ENCODE measurements at places on chromosomes 2 and 18.

DNA sequence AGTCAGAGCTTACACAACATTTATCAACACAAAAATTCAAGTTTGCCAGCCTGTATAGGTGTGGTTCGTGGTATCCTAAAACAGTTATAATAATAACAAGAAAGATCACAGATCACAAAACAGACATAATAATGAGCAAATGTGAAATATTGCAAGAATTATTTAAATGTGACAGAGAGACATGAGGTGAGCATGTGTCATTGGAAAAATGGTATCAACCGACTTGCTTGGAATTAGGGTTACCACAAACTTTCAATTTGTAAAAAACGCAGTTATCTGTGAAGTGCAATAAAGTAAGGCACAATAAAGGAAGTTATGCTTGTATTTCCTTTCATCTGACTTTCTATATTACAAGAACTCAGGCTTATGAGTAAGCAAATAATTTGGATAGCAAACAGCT is 116.8 kb downstream of the IKZF2 start:
- no peak for DNase-seq

DNA sequence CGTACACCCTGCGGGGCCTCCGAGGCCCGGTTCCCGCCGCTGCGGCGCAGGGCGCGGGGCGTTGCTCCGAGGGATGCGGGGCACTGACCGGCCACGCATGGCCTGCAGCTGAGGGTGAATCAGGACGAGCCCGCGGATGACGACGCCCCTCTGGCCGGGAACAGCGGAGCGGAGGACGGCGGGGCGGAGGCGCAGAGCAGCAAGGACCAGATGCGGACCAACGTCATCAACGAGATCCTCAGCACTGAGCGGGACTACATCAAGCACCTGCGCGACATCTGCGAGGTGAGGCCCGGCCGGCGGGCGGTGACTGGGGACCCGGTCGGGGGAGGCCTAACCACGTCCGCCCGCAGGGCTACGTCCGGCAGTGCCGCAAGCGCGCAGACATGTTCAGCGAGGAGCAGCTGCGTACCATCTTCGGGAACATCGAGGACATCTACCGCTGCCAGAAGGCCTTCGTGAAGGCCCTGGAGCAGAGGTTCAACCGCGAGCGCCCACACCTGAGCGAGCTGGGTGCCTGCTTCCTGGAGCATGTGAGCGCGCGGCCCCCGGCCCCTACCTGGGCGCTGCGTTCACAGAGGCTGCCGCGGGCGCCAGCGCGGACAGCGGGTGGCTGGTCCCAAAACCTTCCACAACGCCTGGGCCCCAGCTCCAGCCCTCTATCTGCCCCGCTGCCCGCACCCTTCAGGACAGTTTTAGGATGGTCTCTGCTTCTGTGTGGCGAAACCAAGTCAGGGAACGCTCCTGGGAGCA is 53.2 kb downstream of the FAM168B start:
- no peak for DNase-seq

- no peak for DNase-seq
These were observed 68.6 kb downstream of the ZC3H6 start for GRCh38 chr2:112343827-112344585.

GRCh38 chr2:17752892-17753802 is 463 bp downstream of the SMC6 start:
- peak; percentile 28 for DNase-seq

GRCh38 chr2:196177124-196177523 is 5.7 kb upstream of the STK17B start:
- no peak for DNase-seq

DNA sequence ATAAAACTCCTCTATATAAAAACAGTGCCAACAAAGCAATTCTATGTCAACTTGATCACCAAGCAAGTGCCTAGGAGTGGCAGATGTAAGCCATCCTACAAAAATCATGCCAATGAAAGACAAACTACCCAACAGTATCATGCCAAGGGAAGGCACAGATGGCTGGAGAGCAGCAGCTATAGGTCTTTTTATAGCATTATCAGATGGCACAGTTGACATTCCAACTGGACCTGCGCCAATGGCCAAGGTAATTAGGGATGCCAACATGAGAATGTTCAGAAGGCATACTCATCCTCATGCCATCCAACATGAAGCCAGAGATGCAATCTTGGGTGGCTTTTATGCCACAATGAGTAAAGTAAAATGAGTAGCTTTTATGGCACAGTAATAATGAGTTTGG is 237.3 kb downstream of the OTX1 start:
- no peak for DNase-seq

DNA sequence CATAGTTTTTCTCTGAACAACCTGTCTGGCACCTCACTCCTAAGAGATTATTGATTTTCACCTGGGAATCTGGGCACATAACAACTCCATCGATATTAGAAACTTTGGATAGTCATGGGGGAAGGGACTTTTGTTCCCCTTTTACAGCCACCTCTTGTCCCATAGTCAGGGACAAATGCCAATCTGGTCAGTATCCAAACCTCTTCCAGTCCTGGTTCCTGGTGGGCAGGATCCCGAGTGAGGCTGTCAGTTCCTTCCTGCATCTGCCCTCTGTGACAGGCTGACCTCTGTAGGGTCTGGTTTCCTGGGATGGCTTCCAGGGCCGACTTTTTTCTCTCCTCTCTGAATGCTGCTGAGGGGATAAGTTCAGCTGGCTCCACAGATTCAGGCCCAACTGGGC is 11.0 kb downstream of the KIF5C start:
- no peak for DNase-seq

GRCh38 chr2:149661844-149662243 is 74.3 kb upstream of the MMADHC start:
- peak; percentile 76 for DNase-seq

DNA sequence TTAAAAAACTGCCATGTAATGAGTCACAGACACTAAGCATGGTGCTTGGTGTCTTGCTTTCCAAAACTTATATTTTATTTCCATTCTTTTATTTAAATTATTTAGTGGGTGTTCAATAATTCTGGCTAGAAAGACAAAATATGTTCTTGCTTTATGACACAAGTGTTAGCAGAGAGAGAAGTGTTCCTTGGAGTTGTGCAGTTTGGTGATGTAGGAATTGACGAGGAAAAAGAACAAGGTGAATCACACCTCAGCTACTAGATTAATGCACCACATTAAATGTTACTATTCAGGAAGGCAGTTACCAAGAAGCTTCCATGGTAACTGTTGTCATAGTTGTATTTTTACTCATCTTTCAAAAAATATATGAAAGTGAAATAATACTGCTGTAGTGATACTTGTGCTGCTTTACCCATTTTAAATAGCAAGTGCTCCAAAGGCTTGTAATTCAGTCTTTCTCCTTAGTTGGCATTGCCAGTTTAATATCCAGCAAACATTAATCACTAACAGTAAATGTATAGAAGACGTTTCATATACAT is 28.3 kb downstream of the ADAM23 start:
- DNase-seq = no peak

GRCh38 chr2:32925283-32925815 is 21.4 kb upstream of the LTBP1 start:
- DNase-seq = no peak

GRCh38 chr2:43794956-43795355 is 21.1 kb downstream of the DYNC2LI1 start:
- no peak for DNase-seq

DNA sequence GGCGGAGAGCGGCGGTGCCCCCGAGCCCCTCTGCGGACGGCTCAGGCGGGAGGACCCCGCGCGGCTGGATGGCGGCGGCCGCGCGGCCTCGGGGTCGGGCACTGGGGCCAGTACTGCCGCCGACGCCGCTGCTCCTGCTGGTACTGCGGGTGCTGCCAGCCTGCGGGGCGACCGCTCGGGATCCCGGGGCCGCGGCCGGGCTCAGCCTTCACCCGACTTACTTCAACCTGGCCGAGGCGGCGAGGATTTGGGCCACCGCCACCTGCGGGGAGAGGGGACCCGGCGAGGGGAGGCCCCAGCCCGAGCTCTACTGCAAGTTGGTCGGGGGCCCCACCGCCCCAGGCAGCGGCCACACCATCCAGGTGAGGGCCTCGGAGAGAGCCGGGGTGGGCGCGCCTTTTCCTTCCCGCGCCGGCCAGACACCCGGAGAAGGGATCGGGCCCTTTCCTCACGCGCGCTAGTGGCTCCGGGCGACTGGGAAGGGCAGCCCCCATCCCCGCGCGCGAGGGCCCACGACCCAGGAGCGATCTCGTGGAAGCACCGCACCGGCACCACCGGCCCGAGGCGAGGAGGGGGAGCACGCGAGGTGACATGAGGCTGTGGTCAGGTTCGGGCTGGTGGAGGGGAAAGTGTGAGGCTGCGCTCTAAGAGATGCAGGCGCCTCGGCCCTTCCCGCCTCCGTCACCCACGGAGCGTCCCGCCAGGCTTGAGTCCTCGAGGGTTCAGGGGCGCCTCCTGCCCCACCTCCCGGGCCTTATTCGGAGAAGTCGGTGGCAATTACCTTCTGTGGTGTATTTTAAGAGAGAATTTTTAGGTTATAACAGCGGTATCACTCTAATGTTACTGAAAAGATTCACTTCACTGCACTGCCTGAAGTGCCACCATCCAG is 607 bp downstream of the LAMA3 start:
- DNase-seq = no peak

GRCh38 chr2:54052825-54053718 is 62.3 kb upstream of the ACYP2 start:
- DNase-seq = peak; percentile 38

GRCh38 chr2:8364668-8365067 is 317.2 kb upstream of the ID2 start:
- DNase-seq = no peak

DNA sequence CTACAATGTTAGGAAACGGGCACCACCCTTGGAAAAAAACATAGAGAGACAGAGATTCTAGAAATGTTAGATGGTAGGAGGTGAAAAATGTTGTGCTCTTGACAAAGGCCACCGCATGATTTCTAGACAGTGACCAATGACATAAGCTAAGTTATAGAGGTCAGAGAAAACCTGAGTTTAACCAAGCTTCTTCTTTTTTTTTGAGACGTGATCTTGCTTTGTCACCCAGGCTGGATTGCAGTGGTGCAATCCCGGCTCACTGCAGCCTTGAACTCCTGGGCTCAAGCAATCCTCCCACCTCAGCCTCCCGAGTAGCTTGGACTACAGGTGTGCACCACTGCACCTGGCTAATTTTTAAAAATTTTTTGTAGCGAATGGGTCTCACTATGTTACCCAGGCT is 13.0 kb downstream of the FER1L5 start:
- no peak for DNase-seq

- no peak for DNase-seq
These were observed 8.6 kb downstream of the MREG start for GRCh38 chr2:216004697-216005283.

GRCh38 chr18:48318436-48318835 is 90.7 kb downstream of the ZBTB7C start:
- no peak for DNase-seq

DNA sequence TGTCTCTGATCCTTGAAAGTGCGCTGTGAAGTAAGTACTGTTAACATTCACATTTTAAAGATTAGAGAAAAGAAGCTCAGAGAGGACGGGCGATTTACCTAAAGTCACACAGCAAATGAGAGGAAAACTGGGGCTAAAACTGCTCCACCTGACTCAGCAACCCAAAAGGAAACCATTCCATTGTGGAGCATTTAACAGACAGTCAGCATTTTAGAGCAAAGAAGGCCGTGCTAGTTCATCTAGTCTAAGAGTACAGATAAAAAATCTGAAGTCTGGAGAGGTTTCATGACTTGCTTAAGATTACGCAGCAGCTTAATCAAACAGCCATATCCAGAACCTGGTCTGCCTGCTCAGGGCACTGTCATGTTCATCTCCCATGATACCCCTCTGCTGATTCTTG is 19.9 kb upstream of the KCNF1 start:
- DNase-seq = no peak

- no peak for DNase-seq
These were observed 130.1 kb upstream of the EFEMP1 start for GRCh38 chr2:56053679-56054078.

DNA sequence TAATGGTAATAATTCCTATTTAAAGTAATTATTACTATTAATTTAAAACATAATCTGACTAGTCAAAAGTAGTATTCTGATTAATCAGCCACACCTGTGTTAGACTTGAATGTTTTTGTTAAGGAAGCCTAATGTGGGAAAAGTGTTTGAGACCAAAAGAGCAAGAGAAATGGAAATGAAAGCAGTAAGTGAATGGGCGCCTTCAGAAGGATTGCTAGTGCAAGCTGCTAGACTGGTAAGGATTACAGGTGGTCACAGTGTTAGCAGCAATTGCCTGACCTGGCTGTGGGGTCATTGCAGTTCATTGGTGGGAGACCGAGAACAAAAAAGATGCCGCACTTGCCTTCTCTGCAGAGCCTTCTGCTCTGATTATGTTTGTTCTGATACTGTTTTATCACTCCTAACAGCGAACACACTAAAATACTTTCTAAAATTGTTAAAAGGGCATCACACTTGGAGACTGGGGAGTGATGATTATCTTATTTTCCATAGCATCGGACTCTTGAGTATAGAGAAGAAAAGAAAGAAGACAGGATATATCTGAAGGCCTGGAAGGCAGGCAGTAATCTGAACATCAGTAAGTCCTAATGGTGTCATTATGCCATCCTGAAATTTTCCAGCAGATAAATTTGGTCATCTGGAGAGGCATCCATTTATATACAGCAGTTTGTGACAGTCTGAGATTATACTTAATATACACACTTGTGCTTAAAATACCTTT is 5.8 kb downstream of the SOCS6 start:
- DNase-seq = no peak

- no peak for DNase-seq
These were observed 57.3 kb upstream of the CBLN2 start for GRCh38 chr18:72601481-72601880.

GRCh38 chr2:58122540-58122939 is 75.9 kb downstream of the VRK2 start:
- DNase-seq = no peak

DNA sequence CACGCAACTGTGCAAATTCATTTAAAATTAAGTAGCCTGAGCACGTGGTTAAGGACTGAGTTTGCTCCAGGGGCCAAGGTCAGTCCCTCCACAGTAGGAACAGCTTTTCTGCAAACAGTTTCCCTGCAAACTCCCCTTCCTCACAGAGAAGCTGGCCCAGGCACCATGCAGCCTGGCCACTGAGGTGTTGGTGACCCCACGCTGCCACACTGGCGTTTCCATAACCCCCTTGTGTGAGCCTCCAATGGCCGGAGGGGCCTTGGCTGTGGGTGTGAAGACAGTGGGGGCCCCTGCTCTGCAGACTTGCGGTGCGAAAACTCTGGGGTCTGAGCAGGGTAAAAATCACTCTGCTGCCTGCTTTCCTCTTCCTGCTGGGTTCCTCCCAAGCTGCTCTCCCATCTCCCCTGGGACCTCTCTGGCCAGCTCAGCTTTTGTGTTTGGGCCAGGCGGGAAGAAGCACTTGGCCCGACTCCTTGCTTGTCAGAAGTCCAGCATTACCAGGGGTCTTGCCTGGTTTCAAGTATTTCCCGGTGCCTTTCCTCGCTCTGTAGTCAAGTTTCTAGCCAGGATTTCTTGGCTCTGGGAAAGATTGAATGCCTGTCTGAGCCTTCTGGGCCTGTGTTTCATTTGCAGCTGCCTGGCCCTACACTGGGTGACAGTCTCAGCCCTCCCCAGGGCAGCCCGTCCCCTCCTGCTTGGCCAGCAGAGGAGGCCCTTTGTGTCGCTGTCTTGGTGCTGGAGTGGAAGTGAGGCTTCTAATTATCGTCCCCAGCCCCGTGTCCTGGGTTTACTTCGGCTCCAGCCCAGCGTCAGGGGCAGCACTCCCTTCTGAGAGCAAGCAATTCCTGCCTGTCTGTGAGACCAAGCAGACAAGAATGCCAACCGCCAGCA is 131.4 kb upstream of the SLC1A4 start:
- DNase-seq = no peak

- DNase-seq = peak; percentile 44
These were observed 126.1 kb downstream of the HNMT start for GRCh38 chr2:138090330-138090729.
